Stimulated activated CD4-positive, alpha-beta T cell treated with anti-CD3 and anti-CD28 coated beads, TNF-alpha, amount 100 ng/mL, for 48 hours (primary cell): ENCODE measurements at places on chromosomes 3 and 15.

- DNase-seq: no peak
These were observed 3.9 kb downstream of the CIAO2A start for GRCh38 chr15:64089543-64090280.

GRCh38 chr3:16724487-16724886 is 119.3 kb upstream of the DAZL start:
- no peak for DNase-seq

DNA sequence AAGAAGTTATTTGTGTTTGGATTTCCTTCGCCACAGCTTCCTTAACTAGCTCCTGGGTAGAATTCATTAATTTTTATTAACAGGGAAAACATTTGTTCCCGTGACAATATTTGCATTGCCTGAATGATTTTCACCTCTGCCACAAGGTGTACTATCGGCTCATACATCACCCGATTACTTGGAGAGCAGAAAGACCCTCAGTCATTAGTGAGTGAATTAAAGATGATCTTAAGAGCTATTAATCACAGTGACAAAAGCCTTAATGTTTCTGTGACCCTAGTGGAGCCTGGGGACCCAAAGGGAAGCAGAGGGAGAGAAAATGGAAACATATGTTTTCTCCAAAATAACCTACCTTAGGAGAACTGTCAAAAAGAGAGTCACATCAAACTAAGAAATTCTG is 228.3 kb downstream of the MECOM start:
- DNase-seq: no peak

GRCh38 chr3:103319912-103320311 is 885.1 kb downstream of the ZPLD1 start:
- no peak for DNase-seq
